ENCODE measurements at places on chromosomes 3 and 15.

DNA sequence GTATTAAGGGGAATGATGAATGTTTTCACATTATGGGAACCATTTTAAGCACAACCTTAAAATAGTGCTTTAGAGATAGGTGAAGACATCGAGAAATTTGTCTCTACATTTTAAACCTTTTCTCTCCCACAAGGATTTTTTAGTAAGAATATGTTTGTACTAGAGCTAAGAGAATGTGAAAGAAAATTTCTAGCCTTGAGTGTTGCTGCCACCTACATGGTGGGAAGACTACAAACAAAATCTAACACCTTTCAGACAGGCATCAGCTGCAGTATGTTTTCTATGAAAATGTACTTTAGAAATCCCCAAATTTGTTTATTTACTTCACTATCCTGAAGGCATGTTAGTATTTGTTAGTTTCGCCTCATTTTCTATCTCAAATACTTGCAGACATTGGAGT lies 247.4 kb downstream of the WDR72 start:
- H3K27ac ChIP-seq, result no peak overlapping the region
- H3K4me3 ChIP-seq, result no peak overlapping the region
- no peaks in the 10 kb centered on the region for H3K36me3 ChIP-seq

DNA sequence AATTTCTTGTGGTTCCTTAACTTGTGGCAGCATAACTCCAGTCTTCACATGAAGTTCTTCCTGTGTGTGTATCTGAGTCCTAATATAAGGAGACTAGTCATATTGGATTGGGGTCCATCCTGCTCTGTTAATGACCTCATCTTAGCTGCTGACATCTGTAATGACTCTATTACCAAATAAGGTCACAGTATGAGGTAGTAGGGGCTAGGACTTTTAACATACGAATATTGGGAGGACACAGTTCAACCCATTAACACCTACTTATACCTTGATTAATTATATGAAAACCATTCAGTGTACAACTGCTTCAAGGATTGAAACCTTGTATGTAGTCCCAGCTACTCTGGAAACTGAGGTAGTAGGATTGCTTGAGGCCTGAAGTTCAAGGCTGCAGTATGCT lies 43.9 kb downstream of the OIP5 start:
- H3K27me3 ChIP-seq, result peaks cover 4% of the 10 kb centered on the region
- H3K36me3 ChIP-seq, result peaks cover 56% of the 10 kb centered on the region
- H3K4me3 ChIP-seq, result no peak overlapping the region
- peak overlapping the region; percentile 59 for H3K27ac ChIP-seq
- peaks cover 44% of the 10 kb centered on the region for H3K4me1 ChIP-seq

GRCh38 chr3:13417166-13417947 lies 2.8 kb downstream of the NUP210 start:
- H3K27ac ChIP-seq, result peak overlapping the region; percentile 95
- peaks cover 39% of the 10 kb centered on the region for H3K36me3 ChIP-seq
- DNase-seq, result no peak
- peak overlapping the region; percentile 93 for H3K4me3 ChIP-seq

DNA sequence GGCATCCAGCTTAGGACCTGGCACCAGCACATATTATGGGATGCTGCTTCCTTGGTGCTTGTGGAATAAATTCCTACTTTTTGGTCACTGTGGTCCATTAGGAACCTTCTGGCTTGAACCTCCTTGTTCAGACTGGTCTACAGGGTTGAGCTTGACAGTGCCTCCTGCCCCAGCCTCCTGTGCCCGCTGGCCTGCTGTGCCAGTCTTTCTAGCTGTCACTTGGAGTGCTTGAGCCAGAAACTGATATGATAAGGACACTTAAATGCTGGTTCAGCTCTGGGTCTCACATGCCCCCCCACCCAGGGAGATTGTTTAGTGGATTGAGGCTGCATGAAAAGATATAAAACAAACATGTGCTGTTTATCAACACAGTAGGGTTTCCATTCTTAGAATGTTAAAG lies 147.8 kb downstream of the SLCO3A1 start:
- no peaks in the 10 kb centered on the region for H3K36me3 ChIP-seq
- peaks cover 3% of the 10 kb centered on the region for H3K4me1 ChIP-seq
- no peak overlapping the region for H3K27ac ChIP-seq
- H3K27me3 ChIP-seq, result no peaks in the 10 kb centered on the region
- H3K4me3 ChIP-seq, result no peak overlapping the region

GRCh38 chr3:177837951-177838655 lies 640.8 kb upstream of the TBL1XR1 start:
- no peak overlapping the region for H3K4me3 ChIP-seq
- DNase-seq, result no peak
- no peaks in the 10 kb centered on the region for H3K36me3 ChIP-seq
- peaks cover 8% of the 10 kb centered on the region for H3K4me1 ChIP-seq

DNA sequence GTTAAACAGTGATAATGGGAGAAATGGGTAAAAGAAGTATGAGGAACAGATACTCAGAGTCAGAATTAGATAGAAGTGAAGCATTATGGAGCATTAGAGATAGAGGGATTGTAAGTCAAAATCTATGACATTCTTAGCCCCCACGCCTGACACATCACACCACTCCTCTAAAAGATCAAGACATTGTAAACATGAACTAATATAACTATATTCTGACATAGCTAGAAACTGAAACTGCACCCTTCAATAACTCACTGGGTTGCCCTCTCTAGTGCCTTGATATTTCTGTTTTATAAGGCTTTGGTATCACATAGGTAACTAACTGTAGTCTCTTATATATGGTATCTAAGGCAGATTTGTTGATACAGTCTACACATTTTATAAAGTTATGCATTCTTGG lies 684.3 kb upstream of the DPPA4 start:
- H3K27ac ChIP-seq, result no peak overlapping the region
- peaks cover 9% of the 10 kb centered on the region for H3K4me1 ChIP-seq
- no peaks in the 10 kb centered on the region for H3K27me3 ChIP-seq
- no peak overlapping the region for H3K4me3 ChIP-seq

DNA sequence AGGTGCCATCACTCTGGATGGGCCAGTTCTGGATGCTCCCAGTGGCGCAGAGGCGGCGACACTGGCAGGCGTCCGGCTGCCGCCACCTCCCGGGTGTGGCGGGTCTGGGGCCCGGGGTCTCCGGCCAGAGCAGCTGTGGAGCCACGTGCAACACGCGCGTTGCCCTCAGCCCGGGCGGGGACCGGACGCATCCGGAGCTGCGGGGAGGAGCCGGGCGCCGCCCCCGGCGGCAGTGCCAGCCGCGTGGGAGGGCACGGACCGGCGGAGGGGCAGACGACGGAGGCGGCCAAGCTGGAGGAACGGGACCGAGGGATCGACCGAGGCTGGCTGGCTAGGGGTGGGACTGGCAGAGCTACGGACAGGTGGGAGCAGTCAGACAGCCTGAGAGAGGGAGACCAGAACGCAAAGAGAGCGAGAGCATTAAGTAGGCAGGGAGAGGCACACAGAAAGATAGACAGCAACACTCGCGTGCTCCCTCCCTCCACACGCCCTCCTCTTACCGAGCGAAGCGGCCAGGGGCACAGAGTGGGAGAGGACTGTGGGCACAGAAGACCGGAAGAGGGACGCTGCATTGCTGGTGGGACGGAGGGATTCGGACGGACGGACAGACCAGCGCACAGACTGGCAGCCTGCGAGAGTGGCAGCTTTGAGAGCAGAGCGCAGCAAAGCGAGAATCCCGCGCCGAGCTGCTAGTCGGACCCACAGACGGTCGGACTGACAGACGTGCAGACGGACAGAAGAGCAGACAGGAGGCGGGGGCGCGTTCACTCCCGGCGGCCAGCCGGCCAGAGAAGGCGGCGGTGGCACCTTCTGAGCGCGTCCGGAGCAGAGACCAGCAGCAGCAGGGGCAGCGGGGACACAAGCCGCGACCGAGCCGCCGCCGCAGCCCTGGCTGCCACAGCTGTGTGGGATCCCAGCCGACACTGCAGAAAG lies at the start of gene ARPP21:
Gene ARPP21 (plus strand): TSS at position 272 of the 933 bp plus-strand sequence. CDS start 42,227 bp downstream, outside the sequence.
- peak within 1 kb of the TSS; percentile 76 for H3K4me3 ChIP-seq
- H3K27ac ChIP-seq, result no peak within 1 kb of the TSS
- peak; percentile 16 for DNase-seq
- no peaks in the 10 kb centered on the region for H3K36me3 ChIP-seq

DNA sequence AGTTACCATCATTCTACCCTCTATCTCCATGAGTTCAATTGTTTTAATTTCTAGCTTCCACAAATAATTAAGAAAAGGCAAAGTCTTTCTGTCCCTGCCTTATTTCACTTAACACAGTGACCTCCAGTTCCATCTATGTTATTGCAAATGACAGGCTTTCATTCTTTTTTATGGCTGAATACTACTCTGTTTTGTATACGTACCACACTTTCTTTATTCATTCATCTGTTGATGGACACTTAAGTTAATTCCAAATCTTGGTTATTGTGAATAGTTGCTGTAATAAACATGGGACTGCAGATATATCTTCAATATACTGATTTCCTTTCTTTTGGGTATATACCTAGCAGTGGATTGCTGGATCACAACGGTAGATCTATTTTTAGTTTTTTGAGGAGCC lies 314.1 kb downstream of the SV2B start:
- no peak for DNase-seq
- no peaks in the 10 kb centered on the region for H3K27me3 ChIP-seq
- H3K36me3 ChIP-seq, result no peaks in the 10 kb centered on the region

DNA sequence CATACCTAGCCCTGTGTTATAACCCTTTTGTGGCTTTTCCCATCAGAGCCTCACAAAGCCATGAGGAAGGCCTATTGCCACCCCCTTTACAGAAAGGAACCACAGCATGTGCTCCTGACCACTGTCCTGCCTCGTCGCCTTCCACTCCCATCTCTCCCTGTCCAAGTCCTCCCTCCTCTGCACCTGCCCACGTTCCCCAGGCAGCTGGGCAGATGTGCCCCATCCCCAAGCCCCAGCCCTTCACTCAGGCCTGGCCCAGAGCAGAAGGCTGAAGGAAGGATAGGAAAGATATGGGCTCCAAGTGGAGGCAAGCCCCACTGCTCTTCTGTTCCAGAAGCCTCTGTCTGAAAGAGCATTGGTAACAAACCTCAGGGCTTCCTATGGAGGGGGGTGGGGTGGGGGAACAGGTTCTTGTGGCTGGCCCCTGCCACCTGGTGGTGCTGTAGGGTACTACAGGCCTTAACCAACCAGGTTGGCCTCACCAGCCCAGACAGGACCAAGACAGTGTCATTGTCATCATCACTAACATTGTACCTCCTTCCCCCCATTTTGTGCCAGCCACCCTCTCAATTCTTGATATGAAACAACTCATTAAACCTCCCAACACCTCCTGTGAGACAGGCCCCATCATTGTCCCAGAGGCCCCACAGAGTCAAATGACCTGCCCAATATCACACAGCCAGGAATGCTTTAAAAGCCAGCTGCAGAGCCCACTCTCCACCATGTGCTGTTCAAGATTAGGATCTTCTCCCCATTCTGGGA lies 10.0 kb downstream of the POC1A start:
- H3K27me3 ChIP-seq, result no peaks in the 10 kb centered on the region
- DNase-seq, result peak; percentile 87
- H3K27ac ChIP-seq, result no peak overlapping the region
- peaks cover 9% of the 10 kb centered on the region for H3K36me3 ChIP-seq
- H3K4me1 ChIP-seq, result peaks cover 7% of the 10 kb centered on the region
- no peak overlapping the region for H3K4me3 ChIP-seq

GRCh38 chr3:64011685-64012084 lies 11.6 kb downstream of the PSMD6 start:
- no peaks in the 10 kb centered on the region for H3K27me3 ChIP-seq
- H3K4me3 ChIP-seq, result no peak overlapping the region
- peaks cover 31% of the 10 kb centered on the region for H3K4me1 ChIP-seq
- no peak for DNase-seq

DNA sequence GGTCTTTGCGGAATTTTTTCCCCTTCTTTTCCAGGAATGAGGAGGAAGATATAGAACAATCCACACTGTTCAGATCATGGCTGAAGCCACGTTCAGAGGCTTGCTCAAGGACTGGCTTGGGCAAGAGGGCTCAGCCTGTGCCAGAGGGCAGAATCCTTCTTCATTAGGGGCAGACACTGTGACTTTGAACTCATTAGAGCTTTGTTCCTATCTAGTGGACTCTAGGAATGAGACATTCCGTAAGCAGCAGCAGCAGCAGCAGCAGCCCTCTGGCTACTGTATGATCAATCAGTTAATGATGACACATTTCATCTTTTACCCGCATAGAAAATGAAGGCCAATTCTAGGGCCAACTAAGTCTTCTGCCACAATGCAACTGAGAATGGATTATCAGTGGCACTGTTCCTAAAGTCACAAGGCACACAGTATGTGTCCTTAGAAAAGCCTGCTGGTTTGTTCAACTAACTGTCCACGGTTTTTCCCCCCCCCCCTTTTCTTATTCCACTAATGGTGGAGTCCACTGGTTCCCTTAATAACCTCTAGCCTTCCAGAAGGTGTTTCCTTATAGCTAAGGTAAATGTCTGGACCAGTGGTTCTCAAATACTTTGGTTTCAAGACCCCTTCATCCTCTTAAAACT lies 1.7 kb upstream of the RAB8B start:
- H3K4me3 ChIP-seq, result peak overlapping the region; percentile 96
- H3K27me3 ChIP-seq, result no peaks in the 10 kb centered on the region
- peak overlapping the region; percentile 30 for H3K27ac ChIP-seq
- DNase-seq, result no peak

Measured in activated naive CD8-positive, alpha-beta T cell treated with anti-CD3 and anti-CD28 coated beads, Interleukin-2, amount 50 U/mL, for 24 hours (primary cell).